ENCODE measurements at places on chromosomes 5 and 9.

GRCh38 chr9:114894206-114894605 is 36.2 kb downstream of the TNFSF8 start:
- no peak for DNase-seq

DNA sequence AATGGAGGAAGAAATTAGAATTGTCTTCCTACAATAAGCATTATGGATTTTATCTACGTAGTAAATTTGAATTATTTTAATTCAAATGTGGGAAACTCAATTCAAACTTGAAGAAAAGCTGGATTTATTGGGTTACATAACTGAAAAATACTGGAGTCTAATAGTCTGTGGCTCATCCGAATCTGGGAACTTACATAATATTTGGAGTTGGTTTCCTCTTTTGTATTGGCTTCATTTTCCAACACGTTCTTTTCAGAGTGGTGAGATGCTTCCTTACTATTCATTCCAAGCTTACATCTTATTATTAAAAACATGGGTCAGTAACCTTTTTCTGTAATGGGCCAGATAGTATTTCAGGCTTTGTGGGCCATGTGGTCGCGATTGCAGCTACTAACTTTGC is 164.8 kb downstream of the ARHGAP26 start:
- DNase-seq, result no peak

- DNase-seq, result no peak
These were observed 352.9 kb downstream of the GLIS3 start for GRCh38 chr9:3946840-3947587.

DNA sequence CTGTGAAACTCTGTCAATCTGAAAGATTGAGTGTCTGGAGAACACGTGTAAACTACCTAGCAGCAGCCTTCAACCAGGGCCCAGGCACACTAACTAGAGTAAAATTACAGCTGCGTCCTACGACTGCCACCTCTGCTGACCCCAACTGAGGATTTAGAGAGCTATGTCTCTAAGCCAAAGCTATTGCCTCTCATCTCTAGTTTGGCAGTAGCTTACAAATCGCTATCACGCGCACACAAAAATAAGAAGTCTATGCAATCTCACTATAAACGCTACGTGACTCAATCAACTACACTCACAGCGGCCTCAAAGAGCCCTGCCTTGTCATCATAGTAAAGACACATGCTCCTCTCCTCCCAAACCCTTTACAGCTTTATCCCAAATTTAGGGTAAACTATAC is 8.7 kb downstream of the PPP6C start:
- DNase-seq, result no peak

- DNase-seq, result no peak
These were observed 1.3 kb downstream of the OR13J1 start for GRCh38 chr9:35868933-35869332.
